Caudate nucleus (tissue), 63 donors: ENCODE measurements at places on chromosomes 11 and 22.

DNA sequence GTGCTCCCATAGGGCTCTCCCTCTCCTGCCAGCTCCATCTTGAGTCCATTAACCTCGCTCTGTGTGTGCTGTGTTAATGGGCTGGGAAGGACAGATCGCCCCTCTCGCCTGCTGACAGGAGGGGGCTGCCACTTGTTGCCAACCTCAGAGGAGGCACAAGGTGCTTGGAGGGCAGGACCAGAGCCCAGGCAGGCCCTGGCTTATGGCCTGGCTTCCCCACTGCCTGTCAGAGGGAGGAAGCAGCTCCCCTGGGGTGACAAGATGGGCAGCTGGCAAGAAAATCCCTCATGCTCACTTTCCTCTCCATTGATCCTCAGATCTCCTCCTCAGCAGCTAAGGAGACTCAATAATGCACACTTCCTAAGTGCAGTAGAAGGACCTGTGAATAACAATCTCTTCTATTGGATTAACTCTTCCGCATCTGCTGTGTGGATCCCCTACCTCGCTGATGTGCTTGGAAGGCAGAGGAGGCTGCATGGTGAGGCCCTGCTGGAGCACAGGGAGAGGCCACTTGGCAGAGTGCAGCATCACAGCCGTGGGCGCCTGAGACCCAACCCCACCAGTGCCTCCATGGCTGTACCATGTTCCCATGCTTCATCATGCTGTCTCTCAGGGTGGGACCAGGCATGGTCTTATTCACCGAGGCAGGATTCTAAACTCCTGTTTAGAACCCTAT, 70.3 kb downstream of the TRIM29 start:
- DNase-seq: no peak

GRCh38 chr22:30694171-30694639, 469 bp upstream of the OSBP2 start:
- no peak for DNase-seq

DNA sequence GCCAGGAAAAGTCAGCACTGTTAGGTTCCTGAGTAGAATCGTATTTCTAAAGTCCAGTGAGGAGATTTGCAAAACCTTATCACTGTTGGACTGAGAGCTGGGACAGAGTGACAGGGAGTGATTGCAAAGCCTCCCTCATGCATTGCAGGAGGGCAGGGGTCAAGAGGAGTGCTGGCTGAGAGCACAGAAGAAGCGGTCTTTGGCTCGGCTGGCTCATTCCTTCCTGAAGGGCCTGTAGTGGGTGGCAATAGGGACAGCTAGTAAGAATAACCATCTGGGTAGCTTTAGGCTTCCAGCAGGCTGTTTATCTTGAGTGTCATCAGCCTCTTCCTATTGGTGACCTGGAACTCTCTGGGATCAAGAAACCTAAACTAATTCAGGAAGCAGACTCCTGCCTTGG, 53.4 kb downstream of the CD44 start:
- DNase-seq: no peak

GRCh38 chr11:32317643-32318042, 117.7 kb downstream of the WT1 start:
- no peak for DNase-seq

DNA sequence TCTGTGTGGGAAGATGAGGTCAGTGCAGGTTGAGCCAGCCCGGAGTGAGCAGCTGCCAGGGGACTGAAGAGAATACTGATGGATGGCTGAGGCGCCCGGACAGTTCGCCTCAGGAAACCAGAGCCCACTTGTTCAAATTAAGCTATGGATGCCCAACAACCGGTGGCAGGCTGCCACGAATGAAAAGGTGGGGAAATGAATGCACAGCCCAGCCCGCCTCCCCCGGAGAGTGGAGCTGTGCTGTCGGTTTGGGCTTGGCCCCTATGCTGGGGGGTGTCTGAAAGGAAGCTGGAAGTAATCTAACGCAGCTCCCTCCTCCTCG, 21.9 kb downstream of the HSPA8 start:
- DNase-seq: no peak

DNA sequence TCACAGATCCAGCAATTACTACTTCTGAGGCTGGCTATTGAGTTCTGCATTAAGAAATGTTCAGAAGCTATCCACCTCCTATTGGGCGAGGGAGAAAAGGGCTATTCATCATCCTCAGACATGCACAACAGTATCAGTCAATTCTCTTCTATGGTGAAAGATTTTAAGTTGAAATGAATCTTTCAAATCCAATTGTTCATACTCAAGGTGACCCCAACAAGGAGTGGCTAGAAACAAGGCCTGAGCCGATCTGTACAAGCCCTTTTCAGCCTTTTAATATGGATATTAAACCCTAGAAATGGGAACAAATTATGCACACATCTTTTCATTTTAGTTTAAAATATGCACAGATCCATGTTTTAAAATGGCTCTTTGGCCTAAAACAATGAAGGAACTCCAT, 303.5 kb upstream of the PITPNB start:
- DNase-seq: no peak

DNA sequence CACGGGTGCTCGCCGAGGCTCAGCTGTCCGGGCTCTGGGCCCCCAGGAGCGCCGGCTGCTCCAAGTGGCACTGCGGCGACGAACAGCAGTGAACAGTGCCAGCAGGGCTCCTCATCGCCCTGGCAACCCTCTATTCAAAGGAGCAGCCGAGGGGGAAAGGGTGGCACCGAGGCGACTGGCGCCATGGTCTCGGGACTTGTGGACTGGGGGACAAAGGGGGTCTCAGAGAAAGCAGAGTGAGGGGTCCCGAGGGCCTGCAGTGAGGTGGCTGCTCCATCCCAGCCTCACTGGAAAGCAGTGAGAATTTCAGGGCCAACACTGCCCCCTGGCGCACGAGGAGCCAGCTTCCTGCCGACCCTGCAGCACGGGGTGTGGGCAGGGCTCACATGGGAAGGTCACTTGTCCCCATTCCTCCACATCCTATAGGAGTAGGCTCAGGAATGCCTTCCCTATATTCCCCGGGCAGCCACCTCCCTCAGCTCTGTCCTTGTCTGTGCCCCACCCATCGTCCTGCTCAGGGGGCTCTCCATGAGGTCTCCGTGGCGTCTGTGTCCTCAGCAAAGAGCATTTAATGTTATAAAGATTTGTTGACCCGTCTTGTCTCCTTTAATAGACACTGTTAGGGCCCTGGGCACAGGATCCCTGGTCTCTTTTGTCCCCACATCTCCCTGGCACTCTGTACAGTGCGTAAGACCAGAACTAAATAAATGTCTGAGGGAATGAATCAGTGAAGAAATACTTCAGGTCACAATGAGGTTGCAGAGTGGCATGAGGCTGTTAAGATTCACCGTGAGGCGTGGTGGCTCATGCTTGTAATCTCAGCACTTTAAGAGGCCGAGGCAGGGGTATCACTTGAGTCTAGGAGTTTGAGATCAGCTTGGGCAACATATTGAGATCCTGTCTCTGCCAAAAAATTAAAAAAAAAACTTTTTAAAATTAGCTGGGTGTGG, 26.4 kb downstream of the LRFN4 start:
- DNase-seq: peak; percentile 68

- DNase-seq: no peak
These were observed 35.5 kb downstream of the RPL27A start for GRCh38 chr11:8717876-8718753.

GRCh38 chr11:70460964-70461363, 62.6 kb downstream of the CTTN start:
- no peak for DNase-seq

- peak; percentile 11 for DNase-seq
These were observed 49.0 kb upstream of the AMPD3 start for GRCh38 chr11:10405865-10406592.

DNA sequence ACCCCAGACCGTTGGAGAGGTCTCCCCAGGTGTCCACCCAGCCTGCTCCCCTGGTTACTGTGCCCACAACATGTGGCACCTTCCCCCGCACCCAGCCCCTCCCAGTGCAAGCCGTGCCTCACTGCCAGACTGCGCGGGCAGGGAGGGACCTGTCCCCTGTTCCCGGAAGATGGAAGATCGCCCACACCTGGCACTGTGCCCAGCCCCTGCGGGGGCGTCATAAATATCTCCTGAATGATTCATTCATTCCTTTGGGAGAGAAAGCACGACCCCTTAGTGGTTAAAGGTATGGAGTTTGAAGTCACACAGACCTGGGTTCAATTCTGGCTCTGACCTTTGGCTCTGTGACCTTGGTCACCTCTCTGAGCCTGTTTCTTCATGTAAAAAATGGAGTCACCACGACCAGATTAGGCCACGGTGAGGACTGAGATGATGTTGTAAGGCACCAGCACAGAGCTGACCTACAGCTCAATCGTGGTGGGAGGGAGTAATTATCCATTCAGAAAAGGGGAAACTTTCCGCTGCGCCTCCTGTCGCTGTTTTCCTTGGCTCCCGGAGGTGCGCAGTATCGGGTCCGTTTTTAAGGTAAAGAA, 497 bp upstream of the SYT12 start:
- DNase-seq: peak; percentile 64

- no peak for DNase-seq
These were observed 119.1 kb downstream of the WT1 start for GRCh38 chr11:32316232-32316631.

DNA sequence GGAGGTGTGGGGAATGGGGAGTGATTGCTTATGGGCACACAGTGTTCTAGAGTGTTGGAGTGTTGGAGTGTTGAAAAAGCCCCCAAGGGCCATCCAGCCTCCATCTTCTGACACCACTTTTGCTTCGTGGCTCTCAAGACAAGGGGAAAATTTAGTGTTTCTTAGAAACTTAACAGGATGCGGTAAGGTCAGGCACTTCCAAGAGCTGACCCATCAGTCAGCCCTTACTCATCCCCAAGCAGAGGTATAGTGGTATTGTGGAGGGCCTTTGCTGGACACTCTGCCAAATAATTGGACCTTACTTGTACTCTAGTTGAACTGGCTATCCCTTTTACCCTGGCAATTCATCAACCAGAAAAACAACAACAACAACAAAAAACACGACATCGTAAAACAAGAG, 14.8 kb upstream of the ALDH3B2 start:
- DNase-seq: no peak

DNA sequence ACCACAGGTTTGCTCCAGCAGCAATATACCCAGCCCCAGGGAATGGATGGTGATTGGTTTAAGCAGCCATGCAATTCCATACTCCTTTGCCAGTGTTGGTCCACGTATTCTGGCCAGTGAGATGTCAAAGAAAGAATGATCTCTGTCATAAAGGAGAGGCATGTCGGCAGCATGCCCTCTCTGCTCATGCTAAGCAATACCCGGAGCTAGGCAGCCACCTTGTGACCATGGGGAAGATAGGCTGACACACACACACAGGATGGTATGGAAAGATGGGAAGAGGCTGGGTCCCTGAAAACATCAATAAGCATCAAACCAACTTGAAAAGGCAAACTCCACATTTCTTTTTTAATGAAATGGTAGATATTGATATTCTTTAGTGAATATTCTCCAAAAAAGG, 5.1 kb downstream of the ABCC8 start:
- DNase-seq: no peak

DNA sequence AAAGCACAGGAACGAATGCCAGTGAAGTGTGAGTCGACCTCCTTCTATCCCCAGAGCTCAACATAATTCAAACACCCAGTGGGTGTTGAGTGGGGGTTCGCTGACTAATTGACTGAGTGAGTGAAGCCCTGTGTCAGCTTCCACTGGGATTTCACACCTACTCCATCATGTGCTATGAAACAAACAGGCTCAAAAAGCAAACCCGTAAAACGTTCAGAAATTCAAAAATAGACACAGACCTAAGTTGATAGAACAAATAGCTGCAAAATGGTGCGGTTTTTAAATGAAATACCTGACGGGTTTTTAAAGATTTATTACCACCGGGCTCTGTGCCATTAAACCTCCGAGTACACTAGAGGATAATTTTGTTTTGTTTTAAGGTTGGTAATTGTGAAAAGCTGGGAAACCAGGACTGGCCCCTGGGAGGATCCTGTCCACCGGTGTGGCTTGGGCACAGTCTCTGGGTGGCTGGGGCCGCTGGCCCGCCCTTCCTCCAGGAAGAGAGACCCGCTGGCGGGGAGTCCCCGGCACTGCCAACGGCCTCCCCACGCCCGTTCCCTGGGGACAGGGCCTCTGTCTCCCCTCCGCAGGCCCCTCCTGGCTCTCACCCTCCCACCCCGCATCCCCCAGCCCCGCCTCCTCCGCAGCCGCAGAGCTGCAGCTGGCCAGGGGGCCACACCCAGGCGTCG, 13.6 kb downstream of the KCNJ5 start:
- peak; percentile 37 for DNase-seq

- DNase-seq: no peak
These were observed 11.3 kb downstream of the DERL3 start for GRCh38 chr22:23827351-23827995.

DNA sequence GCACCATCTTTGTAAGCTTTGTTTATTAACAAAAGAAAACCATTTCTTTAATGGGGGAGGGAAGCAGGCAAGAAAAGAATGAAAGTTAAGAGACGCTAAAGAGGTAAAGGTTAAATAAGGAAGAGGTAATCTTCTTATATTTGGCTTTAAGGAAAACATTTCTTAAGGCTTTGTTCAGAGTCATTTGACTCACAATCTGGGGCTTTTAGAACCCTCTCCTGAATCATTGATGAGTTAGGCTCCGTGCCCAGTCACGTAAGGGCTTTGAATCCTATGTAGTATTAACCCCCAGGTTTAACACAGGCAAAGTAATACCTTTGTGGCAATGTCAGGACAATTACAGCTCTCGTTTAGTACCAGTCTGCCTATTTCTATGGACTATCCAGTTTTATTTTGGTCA, 26.1 kb downstream of the MADD start:
- DNase-seq: no peak

- peak; percentile 77 for DNase-seq
These were observed 1.7 kb downstream of the CBX6 start for GRCh38 chr22:38870312-38870741.

GRCh38 chr22:48874956-48875355, 952.7 kb downstream of the BRD1 start:
- no peak for DNase-seq

DNA sequence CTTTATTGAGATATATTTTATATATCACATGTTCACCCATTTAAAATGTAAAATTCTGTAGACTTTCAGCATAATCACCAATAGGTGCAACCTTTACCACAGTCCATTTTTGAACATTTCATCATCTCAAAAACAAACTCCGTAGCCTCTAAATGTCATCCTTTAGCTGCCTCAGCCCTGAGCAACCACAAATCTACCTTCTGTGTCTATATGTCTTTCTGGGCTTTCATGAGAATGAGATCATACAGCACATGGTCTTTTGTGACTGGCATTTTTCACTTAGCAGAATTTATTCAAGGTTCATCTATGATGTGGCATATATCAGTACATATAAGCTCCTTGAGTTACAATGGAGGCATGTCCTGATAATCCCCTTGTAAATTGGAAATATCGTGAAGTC, 320.5 kb downstream of the ETS1 start:
- DNase-seq: no peak

DNA sequence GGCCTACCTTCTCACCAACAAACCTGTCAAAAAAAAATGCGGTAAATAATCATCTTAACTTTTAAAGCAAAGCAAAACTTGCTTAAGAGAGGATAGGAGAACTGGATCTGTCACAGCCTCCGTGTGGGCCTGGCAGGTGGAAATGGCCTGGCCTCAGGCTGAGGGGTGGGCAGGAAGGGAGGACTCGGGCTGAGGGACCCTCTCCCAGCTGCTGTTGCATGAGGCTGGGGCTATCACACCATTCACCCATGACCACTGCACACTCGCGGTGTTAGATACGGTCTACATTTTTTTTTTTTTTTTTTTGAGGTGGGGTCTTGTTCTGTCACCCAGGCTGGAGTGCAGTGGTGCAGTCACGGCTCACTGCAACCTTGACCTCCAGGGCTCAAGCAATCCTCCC, 24.5 kb downstream of the ARHGAP1 start:
- no peak for DNase-seq
